ENCODE measurements at places on chromosomes 1 and 21.

DNA sequence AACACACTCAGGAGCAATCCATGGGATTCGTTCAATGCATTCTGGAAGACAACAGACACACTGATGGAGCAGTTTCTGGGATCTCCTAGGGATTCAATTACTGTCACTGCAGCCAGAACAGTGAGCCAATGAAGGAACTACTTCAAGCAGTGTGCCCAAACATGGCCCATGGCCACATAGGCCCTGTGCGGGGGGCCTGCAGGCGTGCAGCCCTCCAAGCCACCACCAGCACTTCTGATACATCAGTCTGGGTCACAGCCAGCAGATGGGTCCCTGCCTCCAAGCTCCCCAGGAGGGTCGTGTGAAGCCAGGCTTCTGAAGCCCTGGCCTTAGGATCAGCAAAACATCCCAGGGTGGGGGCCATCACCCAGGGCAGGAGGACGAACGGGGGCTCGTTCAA is 99.3 kb downstream of the RAVER2 start:
- no peak for DNase-seq

GRCh38 chr1:213166852-213167251 is 115.8 kb downstream of the RPS6KC1 start:
- DNase-seq = no peak

GRCh38 chr1:45442272-45442671 is 48.7 kb downstream of the TESK2 start:
- DNase-seq = no peak

GRCh38 chr21:33286600-33287456 is 20.7 kb downstream of the IL10RB start:
- peak; percentile 83 for DNase-seq

DNA sequence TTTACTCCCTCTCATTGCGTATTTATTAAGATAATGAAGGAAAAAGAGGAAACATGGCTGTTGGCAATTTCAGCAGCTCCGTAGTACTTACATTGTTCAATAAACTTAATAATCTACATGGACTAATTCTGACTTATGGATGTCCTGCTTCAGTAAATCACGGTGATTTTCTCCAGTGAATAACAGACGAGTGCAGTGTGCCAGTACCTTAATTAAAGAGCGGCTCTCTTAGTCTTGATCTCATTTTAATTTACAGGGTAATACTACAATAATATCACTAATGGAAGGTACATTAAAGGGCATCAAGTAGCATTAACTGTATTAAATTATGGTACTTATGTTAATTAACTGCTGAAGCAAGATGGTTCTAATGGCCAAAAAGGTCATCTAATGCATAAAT is 187.2 kb downstream of the NTNG1 start:
- DNase-seq = peak; percentile 6

DNA sequence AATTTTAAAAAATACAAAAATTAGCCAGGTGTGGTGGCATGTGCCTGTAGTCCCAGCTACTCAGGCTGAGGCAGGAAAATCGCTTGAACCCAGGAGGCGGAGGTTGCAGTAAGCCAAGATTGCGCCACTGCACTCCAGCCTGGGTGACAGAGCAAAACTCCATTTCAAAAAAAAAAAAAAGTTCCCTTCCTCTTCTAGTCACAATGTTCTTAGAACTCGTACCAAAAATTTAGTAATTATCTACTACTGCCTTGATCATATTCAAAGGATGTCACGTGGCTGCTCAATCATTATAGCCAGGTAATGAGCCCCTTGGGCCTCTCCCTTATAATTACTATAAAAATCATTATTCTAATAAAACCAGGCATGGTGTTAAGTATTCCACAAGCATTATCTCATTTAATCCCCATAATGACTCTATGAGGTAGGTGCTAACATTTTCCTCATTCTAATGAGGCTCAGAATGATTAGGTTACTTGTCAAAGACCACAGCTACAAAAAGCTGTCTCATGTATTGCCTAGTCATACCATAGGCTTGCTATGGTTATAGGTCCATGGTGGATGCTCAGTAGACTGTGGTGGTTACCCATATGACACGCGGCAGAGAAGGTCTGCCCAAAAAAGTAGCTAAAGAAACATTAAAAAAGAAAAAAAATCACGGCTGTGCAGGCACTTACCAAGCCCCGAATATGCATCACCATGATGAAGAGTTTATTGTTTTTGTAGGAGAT is 15.5 kb upstream of the PPP1R15B start:
- no peak for DNase-seq

DNA sequence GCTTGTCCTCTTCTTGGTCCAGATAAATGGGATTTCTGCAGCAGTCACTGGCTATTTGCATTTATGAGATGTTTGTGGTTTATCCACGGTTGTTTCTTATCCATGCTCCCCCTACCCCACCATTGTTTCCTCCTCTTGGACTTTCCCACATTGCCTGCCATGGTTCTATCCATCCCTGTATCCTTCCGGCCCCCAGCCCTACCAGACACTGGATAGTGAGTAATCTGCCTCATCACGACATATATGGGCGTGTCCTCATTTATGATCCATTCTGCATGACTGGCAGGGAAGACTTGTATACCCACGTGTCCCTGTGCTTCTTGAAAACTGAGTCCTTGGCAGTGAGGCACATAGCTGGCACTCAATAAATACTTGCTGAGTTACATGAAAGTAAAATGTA is 40.1 kb downstream of the CACNA1S start:
- DNase-seq = peak; percentile 18

DNA sequence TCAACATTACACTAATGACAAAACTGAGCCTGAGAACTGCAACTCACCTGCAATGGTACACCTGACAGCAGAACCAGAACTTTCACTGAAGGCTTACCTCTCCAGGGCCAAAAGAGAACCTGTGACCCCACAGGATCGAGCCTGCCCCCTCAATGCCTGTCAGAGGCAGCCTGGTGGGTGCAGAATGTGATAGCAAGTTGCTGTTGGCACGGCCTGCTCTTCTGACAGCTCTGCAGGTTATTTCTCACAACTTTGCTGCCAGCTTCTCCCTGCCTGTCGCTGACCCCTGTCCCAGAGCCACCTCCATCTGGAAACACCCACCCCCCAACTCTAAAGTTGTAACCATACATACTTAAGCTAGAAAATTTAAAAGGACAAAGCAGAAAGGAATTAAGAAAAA is 35.2 kb downstream of the HIVEP3 start:
- no peak for DNase-seq

GRCh38 chr21:46092026-46092764 is 5.7 kb upstream of the COL6A2 start:
- no peak for DNase-seq

- DNase-seq = no peak
Observed at GRCh38 chr1:234852659-234853058, 242.7 kb upstream of the IRF2BP2 start.

DNA sequence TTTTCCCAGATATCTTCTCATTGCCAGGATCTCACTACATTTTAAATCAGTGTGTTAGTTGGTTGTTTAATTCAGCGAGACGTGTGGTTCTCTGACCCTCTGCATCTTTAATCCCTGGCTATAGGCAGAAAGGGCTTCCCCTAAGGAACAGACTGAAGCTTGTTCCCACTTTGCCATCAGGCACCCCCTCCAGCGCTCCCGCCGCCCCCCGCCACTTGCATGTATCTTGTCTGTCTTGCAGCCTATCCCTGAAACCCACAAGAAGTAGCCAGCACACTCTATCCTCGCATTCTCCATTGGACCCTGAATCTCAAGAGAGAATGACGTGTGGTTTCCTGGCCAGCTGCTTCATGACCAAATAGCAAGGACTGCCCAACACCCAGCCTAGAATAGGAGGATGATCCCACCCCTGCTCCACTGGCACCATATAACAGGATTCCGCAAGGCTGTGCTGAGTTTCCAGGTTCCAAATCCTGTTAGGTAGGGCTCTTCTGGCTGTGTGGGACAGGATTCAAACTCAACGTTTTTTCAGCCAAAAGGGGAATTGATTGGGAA is 7.8 kb downstream of the CLDN19 start:
- DNase-seq = no peak

- DNase-seq = no peak
Observed at GRCh38 chr1:9314711-9315379, 22.2 kb downstream of the SPSB1 start.

GRCh38 chr1:178494569-178494971 is 2.2 kb downstream of the CLEC20A start:
- DNase-seq = no peak

- DNase-seq = peak; percentile 23
Observed at GRCh38 chr1:113593550-113594297, 165.6 kb downstream of the PHTF1 start.

Measured in NCI-H69 (cell line).